ENCODE measurements at places on chromosomes 3 and 15. TPM values are rescaled to one million over a fixed set of nuclear protein-coding genes. Genes with fewer than 3 reads are reported as not detected.

Gene ARNT2
- 65.6 TPM for polyA plus RNA-seq

Gene GOLGA8S
- polyA plus RNA-seq = not detected

Gene ANKUB1
- not detected for polyA plus RNA-seq

Gene VPS33B
- 14.5 TPM for polyA plus RNA-seq

Gene LRRC3B
- polyA plus RNA-seq = 4.8 TPM

Gene GPR62
- polyA plus RNA-seq = 8.9 TPM

Gene SLC24A5
- polyA plus RNA-seq = not detected

Gene SEMA3G
- 5.0 TPM for polyA plus RNA-seq

Gene CLN6
- polyA plus RNA-seq = 21.5 TPM

Gene EBLN2
- not detected for polyA plus RNA-seq

Gene ASB14
- polyA plus RNA-seq = not detected

Gene CYP8B1
- polyA plus RNA-seq = not detected

Gene ROBO2
- polyA plus RNA-seq = 3.8 TPM

Gene KCNMB3
- polyA plus RNA-seq = not detected

Gene CLDN18
- polyA plus RNA-seq = not detected

Gene HTR3E
- not detected for polyA plus RNA-seq

Gene WDR49
- polyA plus RNA-seq = 0.15 TPM

Gene MYRIP
- polyA plus RNA-seq = 4.3 TPM

Gene RNF7
- 43.2 TPM for polyA plus RNA-seq

Gene NGLY1
- polyA plus RNA-seq = 7.8 TPM

Gene TM4SF18
- 4.4 TPM for polyA plus RNA-seq

Gene RTP2
- not detected for polyA plus RNA-seq

Gene CILP
- not detected for polyA plus RNA-seq

Gene TMCO5A
- polyA plus RNA-seq = not detected

Gene C2CD4A
- 0.24 TPM for polyA plus RNA-seq

Gene CIAO2A
- polyA plus RNA-seq = 29.1 TPM

Gene SH2D7
- polyA plus RNA-seq = not detected

Gene TATDN2
- 18.9 TPM for polyA plus RNA-seq

Gene MCTP2
- 1.5 TPM for polyA plus RNA-seq

Gene IL17RC
- 22.7 TPM for polyA plus RNA-seq
